ENCODE measurements at places on chromosomes 6 and 20.

GRCh38 chr6:169868458-169868857 is 117.0 kb downstream of the ERMARD start:
- DNase-seq: peak; percentile 26

GRCh38 chr20:39049684-39050554 is 87.8 kb downstream of the DHX35 start:
- peak; percentile 89 for DNase-seq

- DNase-seq: peak; percentile 72
Observed at GRCh38 chr6:7050872-7051779, 56.6 kb upstream of the RREB1 start.

DNA sequence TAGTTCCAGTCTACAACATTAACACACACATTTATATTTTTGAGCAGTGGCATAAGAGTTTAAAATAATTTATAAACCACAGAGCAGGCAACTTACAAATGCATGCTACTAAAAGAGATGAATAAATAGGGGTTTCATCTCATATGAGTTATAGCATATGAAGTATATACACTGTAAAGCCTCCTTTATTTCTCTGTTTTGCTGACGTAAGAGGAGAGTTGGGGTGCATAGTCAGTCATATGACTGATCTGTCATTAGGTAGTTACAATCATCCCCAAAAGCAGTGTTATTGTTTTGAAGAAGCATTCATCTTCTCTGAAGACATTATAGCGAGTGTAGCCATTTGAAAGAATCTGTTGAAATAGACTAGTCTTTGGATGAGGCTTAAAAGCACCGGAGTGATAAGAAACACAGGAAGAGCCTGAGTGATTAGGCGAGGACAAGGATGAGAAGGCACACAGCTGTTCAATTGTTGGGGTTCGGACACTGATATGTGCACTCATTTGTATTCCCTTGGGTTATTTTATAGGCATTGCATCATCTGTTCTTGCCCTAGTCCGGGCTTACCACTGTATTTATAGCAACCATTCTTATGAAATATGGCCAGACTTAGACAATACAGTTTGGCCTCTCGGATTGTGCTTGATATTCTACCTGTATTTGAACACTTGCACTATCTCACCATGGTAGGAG is 325.7 kb downstream of the SAMD5 start:
- DNase-seq: no peak

DNA sequence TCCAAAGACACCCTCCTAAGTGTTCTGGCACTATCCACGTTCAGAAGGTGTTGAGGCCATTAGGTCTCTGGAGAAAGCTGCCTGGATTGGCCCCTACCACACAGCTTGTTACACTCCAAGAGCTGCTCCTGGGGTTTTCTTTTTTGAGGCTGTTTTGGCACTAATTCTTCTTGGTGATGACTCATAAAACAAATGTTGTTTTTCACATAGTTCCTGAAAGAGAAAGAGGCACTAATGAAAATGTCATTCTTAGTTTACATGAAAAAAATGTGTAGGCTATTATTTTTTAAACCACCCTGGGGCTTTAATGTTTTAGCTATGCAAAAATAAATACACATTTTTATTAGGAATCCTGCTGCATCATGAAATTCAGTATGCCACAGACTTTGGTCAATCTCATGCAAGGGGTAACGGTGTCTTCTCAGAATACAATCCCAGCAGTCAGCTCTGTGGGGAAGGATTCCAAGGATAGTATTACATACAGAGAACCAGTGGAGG is 38.1 kb downstream of the TBPL1 start:
- DNase-seq: peak; percentile 56

- DNase-seq: peak; percentile 16
Observed at GRCh38 chr6:73747289-73747688, 51.3 kb downstream of the CD109 start.

DNA sequence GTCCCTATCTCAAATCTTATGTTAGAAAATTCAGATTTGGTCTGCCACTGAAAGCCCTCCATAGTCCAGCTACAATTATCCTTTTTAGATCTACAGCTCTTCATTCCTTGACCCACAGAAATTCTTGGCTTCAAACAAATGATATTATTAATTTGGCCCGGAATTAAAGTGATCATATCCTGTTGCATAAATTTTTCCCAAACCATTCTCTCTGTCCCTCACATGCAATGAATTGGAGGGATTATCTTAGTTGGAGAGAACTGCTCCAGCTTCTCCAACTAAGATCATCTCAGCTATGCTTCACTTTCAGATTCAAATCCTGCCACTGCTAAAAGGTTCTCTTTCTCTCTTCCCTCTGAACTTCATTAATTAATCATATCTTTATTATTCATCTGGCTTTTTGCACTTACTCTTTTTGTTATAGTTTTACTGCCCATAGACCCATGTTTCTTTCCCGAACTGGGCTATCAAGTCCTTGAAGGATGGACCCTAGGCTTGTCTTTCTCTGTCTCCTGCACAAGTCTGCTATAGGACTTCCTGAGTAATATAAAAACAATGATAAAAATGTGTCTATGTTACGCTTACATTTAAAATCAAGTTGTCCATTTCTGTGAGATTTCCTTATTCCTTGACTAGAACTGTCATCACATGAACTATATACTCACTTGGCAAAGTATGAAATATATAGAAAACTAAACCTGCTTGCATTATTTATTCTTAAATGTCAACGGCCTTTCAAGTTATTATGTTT is 493.9 kb upstream of the MARCKS start:
- no peak for DNase-seq

DNA sequence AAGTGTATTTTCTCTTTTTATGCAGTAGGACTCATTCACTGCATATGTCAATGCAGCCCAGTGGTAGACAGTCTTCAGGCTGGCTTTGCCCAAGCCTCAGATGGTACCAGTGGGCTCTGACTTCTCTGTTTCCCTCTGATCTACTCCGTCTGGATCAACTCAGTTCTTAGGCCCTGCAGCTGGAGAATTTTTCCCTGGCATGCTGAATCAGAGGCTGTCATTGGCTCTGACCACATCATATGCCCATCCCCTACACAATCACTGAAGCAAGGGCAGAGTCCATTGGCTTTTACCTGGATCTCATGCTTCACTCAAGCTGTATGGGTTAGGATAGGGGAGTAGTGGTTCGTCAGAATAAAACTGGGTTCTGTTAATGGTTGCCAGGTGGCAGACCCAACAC is 57.8 kb downstream of the KIZ start:
- peak; percentile 60 for DNase-seq

DNA sequence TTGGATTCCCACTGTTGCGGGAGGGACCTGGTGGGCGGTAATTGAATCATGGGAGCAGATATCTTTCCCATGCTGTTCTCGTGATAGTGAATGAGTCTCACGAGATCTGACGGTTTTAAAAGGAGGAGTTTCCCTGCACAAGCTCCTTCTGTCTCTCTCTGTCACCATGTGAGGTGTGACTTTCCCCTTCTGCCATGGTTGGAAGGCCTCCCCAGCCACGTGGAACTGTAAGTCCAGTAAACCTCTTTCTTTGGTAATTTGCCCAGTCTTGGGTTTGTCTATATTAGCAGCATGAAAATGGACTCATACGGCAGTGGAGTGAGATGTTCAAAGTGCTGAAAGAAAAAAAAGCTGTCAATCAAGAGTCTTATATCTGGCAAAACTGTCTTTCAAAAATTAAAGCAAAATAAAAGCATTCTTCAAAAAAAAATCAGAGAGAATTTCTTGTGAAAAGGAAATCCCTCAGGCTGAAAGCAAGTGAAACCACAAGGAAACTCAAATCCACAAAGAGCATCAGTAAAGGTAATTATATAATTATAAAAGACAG is 15.5 kb upstream of the KIF25 start:
- DNase-seq: no peak

- DNase-seq: no peak
Observed at GRCh38 chr20:40773376-40773775, 84.3 kb upstream of the MAFB start.

DNA sequence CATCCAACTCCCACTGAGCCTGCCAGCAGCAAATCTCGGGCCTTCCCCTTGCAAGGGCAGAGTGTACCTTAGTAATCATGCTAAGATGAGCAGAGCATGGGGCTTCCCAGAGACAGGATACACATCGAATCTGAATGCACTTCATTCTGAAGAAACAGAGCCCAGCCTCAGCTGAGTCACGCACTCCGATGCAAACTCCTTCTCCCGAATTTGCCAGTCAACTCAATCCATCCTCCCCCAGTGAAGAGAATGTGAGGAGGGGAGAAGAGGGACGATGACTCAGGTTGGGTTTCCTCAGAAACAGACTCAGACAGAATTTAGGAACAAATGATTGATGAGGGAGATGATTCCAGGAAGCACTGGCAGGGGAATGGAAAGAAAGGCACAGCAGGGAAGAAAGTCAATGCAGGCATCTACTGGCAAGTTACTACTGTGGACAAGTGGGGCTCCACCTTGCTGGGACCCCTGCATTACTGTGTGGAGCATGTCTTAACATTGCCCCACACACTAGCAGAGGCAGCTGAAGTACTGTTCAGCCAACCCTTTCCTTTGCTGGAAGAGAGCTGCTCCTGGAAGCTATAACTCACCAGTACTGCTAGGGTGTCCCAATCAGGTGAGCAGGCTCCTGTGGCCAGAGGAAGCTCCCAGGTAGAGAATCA is 251.6 kb downstream of the ADGB start:
- peak; percentile 35 for DNase-seq

- no peak for DNase-seq
Observed at GRCh38 chr6:2652611-2653010, 98.1 kb downstream of the MYLK4 start.

DNA sequence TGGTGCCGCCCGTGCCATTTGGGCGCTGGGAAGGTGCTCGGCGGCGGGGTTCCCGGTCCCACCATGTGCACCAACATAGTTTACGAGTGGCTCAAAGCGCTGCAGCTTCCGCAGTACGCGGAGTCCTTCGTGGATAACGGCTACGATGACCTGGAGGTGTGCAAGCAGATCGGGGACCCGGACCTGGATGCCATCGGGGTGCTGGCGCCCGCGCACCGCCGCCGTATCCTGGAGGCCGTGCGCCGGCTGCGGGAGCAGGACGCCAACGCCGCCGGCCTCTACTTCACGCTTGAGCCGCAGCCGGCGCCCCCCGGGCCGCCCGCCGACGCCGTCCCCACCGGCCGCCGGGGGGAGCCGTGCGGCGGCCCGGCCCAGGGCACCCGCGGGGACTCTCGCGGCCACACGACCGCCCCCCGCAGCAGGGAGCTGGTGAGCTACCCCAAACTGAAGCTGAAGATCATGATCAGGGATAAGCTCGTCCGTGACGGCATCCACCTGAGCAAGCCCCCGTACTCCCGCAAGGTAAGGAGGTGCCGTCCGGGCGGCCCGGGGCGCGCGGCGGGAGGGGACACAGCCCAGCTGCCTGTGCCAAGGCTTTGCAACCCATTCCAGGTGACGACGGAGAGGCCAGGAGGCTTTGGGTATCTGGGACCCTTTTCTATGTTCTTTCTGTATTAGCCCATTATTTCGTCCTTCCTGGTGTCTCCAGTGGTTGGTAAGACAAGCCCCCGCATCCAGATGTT is 547 bp downstream of the SAMD5 start:
- peak; percentile 28 for DNase-seq

All from AG20443 (cell line).